Kidney tubule cell (primary cell): ENCODE measurements at places on chromosomes 5 and 9.

DNA sequence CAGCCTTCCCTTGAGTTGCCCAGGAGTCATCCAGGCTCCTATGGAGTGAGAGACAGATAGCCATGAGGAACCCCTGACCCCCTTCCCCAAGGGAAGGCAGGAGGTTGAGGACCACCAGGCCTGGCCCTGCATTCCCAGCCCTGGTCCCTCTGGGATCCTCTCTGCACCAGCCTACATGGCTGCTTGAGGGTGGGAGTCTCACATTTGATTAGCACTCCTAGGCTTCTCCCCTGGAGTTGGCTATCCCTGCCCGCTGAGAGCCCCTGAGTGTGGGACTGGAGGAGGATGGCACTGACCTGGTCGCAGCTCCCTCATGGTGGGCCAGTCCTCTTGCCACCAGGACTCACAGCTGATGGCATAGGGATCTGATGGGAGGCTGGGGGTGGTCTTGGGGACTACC is 46.7 kb downstream of the SAR1B start:
- DNase-seq, result no peak

DNA sequence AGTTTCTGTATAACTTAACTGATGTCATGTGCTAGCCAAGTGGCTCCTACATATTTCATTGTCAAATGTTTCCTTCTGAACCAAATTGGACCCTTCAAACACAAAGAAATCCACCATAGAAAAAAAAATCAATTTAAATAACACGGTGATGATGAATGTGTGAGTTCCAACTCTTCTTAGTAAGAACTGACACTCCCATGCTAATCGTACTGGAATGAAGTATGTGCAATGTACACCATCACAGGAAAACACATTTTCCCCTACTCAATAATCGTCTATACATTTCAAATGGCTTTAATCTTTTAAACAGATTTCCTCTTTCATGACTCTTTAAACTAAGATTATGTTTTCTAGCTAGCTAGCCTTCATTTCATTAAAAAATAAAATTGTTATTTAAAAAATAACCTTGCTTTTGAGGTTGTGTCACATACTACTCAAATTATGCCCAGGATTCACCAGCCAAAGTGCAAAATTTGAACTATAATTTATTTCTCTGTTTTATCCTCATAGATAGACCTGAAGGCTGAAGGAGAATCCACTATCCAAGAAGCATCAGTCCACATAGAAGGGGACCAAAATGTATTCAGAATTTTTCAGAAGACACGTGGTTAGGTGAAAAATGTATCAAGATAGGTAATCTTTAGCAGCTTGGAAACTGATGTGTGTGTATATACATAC is 131.0 kb upstream of the ITGA1 start:
- DNase-seq, result no peak

GRCh38 chr9:38278457-38278856 is 114.0 kb upstream of the ALDH1B1 start:
- no peak for DNase-seq

DNA sequence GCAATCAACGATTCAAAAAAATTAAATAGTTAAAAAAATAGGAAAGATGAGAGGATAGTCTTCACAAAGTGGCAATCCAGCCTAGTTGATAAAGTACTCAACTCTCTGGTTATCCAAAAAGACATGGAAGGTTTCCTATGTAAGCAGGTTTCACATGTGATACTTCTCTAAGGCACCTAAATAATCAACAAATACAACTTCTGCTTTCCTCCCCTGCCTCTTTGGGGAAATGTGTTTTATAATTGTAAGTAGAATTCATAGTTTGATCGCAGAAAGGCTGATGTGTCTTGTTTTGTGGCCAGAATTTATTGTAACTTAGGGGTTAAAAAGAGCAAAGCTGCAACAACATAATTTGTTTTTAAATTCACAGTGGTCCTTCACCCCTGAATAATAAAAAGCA is 855.5 kb upstream of the DMAC1 start:
- DNase-seq, result no peak

DNA sequence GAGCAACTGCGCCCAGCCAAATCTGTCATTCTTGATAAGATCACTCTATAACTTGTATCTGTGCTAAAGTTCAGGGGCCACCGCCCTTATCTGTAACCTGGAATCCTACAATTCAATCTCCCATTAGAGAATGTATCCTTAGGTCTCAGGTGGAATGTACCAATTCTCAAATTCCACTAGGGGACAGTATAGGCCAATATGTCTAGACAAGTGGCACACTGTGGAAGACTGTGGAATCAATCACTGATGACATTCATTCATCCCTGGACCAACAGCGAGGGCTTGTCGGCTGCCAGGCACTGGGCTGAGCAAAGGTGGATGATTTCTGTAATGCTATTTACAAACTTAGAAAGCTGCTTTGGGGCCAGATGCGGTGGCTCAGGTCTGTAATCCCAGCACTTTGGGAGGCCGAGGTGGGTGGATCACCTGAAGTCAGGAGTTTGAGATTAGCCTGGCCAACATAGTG is 28.7 kb upstream of the MEGF9 start:
- DNase-seq, result peak; percentile 71

DNA sequence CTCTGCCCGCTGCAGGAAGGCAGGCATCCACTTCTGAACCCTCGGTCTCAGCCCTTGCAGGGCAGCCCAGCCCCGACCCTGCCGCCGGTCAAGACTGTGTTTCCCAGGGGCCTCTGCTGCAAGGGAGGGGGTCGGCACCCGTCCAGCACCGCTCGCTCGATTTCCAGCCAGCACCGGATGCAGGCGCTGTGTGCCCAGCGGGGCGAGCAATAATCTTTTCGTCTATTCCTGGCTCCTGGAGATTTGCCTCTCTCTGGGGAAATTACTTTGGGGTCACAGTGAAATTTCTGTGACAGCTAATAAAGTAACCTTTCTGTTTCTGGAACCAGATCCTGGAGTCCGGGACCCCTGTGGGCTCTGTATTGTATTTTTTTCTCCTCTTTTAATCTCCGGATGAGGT is 155.3 kb downstream of the COL23A1 start:
- DNase-seq, result peak; percentile 37

DNA sequence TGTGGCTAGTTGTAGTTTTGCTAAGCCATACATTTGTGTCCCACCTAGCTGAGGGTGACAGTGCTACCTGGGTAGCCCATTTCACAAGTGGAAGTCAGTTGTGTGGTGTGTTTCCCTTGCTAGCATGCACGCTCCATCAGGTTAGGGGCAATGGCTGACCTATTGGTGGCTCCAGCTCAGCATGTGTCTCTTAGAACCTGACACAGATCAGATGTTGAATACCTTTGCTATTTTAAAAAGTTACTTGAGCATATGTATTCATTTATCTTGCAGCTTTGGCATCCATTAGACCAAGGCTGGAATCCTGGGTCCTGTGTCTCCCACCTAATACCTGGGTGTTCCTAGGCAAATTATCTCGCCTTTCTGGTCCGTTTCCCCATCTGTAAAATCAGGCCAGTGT is 44.8 kb downstream of the ZNF618 start:
- DNase-seq, result no peak

DNA sequence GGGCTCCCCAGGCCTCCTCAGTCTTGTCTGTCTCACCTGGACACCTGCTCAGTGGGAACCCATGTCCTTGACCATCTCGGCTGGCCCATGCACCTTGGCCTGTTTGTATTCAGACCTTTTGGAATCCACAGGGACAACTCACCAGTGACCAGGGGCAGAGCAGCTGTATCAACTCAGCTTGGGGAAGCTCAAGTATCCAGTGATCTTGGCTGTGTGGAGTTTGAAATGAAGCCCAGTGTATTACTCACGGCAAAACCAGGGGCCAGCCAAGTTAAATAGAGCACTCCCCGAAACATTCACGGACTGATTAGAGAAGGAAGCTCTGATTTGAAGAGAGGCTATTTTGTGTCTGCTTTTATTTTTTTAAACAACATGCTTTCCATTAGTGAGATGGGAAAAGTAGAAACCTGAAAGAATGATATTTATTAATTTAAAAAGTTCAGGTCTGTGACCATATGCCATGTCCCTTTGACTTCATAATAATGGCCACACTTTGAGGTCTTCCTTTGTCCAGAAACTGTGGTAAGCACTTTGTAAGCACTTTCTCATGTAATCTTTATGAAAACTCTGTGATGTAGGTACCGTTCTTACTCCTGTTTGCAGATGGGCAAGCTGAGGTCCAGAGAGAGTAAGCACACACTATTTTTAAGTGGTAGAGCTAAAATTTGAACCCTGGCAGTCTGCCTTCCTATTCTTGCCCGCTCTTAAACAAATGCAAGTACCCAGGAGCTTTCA is 656.5 kb downstream of the BNC2 start:
- peak; percentile 45 for DNase-seq

GRCh38 chr5:83244516-83244915 is 167.2 kb downstream of the XRCC4 start:
- peak; percentile 27 for DNase-seq

DNA sequence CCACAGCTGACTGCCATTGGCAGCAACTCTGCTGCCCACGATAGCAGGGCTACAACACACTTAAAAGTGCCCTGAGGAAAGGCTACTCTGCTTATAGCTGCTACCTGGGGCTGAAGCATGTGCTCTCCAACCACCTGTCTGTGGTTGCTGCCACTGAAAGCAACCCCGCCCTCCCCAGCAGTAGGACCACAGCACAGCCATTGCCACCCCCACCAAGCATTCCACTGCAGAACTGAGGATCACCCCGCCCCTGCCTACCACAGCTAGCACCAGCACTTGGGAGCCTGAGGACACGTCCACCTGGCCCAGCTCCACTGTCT is 85.8 kb downstream of the LPAR1 start:
- no peak for DNase-seq

- no peak for DNase-seq
Measured at GRCh38 chr5:36496471-36496870, 109.9 kb upstream of the SLC1A3 start.

DNA sequence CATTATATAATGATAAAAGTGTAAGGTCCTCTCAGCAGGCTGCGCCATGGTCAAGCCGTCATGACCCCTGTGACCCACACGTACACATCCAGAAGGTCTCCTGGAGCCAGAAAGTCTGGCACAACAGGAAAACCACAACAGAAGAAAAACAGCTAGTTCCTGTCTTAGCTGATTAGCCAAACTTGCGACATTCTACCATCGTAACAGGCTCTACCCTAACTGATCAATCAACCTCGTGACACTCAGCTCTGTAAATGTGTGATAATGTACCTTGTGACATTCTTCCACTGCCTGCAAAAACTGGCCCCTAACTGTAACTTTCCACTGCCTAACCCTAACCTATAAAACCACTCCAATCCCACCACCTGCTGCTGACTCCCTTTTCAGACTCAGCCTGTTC is 316.4 kb upstream of the TUSC1 start:
- DNase-seq, result no peak

DNA sequence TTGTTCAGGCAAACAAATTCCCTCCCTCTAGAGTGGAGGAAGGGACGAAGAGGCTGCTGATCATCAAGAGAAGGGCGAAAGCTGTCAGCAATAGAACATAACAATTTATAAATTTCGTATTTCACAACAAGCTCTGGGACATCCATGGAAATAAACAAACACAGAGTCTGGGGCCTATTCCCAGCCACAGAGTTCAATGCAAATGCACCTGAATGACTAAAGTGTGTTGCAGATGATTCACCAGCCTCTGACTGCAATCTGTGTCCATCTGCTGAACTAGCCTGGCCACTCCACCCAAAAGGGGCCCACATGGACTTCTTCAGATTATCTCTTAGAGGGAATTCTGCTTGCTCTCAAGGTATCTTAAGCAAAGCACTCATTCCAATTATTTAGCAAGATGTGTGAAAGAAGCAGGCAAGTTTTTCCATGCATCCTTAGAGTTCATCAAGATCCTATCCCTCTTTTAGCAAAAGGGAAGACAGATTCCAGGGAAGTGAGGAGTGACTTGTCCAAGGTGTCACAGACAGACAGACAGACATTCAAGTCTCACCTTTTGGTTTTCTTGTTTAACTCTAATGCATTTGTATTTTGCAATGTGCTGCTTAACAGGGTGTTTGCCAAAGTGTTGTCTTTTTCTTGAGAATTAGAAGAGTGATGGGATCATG is 307.8 kb upstream of the PAPPA start:
- peak; percentile 60 for DNase-seq

DNA sequence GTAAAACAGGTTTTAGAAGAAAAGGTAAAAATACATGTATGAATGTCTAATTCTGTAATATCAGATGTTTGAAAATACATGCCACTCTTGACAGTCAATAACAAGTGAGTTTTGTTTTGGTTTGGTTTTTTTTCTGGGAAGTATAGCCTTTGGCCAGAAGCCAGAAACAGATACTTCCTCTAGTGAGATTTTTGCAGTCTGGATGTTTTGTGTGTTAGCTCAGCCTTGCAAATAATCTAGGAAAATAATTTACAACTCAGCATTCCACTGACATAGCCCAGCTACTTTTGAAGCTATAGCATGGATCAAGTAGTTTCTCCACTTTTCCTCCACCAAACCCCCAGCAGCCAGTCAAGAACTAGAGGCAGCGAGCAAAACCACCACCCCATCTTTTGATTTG is 56.7 kb downstream of the SLC1A1 start:
- DNase-seq, result peak; percentile 75

GRCh38 chr5:50958852-50959457 is 292.5 kb downstream of the PARP8 start:
- DNase-seq, result peak; percentile 41

GRCh38 chr5:34905564-34905963 is 9.7 kb downstream of the RAD1 start:
- DNase-seq, result peak; percentile 19

- no peak for DNase-seq
Measured at GRCh38 chr5:132774406-132774805, 2.6 kb downstream of the SEPTIN8 start.

DNA sequence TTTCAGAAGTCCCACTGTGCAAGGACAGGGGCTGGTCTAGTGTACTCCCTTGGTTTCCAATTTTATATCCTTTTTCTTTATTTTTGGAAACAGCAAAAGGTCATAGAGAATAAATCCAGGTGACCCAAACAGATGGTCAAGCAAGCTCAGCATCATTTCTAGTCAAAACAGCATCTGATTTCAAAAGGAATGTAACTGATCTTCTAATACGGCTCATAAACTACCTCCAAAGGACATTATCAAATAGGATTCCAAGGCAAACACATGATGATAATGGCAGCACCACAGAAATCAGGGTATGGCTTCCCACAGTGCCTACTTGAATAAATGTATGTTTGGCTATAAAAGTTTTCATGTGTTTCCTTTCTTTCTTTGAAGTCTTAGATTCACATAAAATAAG is 57.1 kb downstream of the SUSD1 start:
- DNase-seq, result no peak

DNA sequence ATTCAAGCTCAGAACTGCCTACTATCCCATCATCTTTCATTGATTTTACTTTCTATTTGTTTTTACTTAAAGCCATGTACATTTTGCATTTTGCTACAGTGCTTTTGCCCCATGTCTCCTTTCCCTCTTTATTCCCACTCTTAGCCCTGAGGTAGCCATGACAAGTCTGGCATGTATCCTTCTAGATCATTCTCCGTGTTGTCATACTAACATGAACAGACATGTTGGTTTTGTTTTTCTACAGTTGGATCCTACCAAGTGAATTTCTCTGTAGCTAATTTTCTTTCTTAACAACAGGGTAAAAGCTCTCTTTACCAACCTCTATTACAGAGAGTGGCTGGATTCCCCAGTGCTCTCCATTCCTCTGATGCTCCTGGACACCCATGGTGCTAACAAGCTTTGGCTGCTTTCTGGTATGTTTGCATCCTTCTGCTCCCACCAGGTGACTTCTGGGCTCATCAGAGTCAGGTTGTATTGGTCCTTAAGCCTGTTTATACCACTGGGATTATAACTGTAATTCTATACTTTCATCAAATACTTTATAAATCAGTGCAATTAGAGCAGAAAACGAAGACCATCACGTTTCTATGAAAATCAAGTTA is 38.8 kb upstream of the BOD1 start:
- no peak for DNase-seq

- no peak for DNase-seq
Measured at GRCh38 chr5:99814321-99815063, 720.7 kb upstream of the FAM174A start.

GRCh38 chr5:56549096-56549886 is 266.1 kb upstream of the MAP3K1 start:
- peak; percentile 36 for DNase-seq
